Osteoblast (primary cell): ENCODE measurements at places on chromosomes 2 and 18. TPM values are rescaled to one million over a fixed set of nuclear protein-coding genes. Genes with fewer than 3 reads are reported as not detected.

Gene LBX2
- 4.1 and 5.4 TPM in 2 replicates for total RNA-seq

Gene TBR1
- total RNA-seq, result under 0.01 TPM in 1 of 2 replicates, not detected in the other

Gene C2orf92
- total RNA-seq, result 2.5 and 3.2 TPM in 2 replicates

Gene SERPINB13
- total RNA-seq, result under 0.01 TPM in 1 of 2 replicates, not detected in the other

DNA sequence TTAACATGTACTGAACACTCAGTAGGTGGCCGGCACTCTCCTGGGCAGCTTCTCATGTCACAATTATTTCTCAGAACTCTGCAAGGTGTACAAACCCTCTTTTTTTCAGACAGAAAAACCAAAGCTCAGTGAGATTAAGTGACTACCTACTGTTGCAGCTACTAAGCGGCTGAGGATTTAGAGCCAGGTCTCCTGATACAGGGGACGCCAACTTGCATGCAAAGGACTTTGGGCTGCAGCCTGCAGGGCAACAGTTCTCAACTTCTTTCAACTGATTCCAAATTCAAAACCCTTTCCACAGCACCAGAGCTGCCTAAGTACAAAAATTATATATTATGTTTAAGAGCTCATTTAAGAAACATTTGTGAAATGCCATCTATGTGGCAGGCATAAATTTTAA is 177.6 kb downstream of the SUCLG1 start:
- no peak for DNase-seq

GRCh38 chr18:50751947-50752346 is 67.9 kb downstream of the MRO start:
- no peak for DNase-seq

- DNase-seq, result no peak
Observed at GRCh38 chr2:99569386-99569785, 79.6 kb upstream of the REV1 start.

DNA sequence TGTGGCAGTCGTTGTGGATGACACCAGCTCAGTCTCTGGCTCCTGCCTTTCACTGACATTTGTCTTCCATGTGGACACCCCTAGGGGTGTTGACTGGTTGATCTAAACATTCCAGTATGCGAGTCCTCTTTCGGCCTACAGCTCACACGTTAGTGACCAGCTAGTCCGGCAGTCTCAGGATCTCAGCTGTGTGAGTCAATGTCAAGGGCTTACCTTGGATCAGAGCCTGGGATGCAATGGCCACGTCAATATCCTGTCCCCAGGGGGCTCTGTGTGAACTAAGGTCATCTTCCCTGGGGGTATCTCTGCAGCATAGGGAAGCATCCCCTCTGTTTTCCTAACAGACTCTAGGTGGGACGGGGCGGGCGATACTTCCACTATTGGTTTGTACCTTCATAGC is 35.1 kb upstream of the YWHAQ start:
- DNase-seq, result peak; percentile 95

DNA sequence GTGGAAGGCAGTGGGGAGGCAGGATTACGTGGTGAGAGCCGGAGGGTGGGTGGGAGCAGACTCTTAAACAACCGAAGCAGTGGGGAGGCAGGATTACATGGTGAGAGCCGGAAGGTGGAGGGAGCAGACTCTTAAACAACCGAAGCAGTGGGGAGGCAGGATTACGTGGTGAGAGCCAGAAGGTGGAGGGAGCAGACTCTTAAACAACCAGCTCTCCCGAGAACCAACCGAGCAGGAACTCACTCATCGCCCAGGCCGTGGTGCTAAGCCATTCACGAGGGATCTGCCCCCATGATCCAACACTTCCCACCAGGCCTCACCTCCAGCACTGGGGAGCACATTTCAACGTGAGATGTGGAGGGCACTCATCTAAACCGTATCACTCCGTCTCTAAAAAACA is 87.7 kb downstream of the RTP5 start:
- no peak for DNase-seq

GRCh38 chr2:66322506-66323260 is 112.2 kb upstream of the MEIS1 start:
- no peak for DNase-seq

- DNase-seq, result peak; percentile 86
Observed at GRCh38 chr2:201466050-201466675, 14.6 kb downstream of the STRADB start.

DNA sequence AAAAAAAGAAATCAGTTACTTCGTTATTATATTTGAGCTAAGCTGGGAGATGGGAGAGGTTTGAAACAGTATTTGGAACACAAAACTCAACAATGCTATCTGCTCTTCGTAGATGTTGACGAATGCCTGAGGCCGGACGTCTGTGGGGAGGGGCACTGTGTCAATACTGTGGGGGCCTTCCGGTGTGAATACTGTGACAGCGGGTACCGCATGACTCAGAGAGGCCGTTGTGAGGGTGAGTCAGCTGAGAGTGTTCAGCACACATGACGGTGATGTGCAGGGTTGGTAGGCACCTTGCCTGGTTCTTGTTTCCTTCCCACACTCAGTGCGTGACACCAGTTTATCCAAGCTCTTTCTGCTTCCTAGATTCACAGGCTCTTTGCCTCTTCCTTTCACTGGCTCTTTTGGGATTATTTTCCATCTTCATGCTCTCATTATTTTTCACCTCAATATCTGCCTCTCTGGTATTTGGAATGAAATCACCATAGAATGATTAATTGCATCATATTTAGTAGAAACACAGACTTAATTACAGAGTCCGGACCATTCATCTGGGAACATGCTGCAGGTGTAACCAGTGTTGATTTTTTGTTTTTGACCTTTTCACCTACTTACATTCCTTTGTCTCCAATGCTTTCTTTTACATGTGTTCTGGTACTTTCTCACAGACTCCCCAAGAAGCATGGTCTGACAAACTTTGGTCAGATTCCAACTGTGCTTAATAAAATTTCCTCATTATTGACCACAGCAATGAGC is 200.6 kb upstream of the RASGRP3 start:
- peak; percentile 95 for DNase-seq

DNA sequence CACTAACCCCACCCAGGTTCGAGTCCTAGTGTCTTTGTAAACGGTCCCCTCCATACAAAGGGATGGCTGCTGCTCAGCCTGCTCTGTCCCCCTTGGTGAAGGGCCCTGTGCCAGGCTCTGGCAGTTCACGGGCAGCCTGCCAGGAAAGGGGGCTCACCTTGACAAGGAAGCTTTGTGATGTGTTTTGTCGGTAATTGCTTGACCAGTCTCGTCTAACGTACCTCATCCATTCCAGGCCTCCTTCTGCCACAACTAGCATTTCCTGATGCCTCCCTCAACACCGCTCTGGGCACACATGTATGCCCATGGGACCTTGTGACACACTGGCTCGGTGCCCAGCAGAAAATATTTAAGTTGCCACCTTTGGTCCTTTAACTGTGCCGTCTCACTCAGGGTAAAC is 171.9 kb downstream of the KLHL29 start:
- DNase-seq, result peak; percentile 30

- no peak for DNase-seq
Observed at GRCh38 chr18:42781298-42781815, 334.1 kb downstream of the RIT2 start.

DNA sequence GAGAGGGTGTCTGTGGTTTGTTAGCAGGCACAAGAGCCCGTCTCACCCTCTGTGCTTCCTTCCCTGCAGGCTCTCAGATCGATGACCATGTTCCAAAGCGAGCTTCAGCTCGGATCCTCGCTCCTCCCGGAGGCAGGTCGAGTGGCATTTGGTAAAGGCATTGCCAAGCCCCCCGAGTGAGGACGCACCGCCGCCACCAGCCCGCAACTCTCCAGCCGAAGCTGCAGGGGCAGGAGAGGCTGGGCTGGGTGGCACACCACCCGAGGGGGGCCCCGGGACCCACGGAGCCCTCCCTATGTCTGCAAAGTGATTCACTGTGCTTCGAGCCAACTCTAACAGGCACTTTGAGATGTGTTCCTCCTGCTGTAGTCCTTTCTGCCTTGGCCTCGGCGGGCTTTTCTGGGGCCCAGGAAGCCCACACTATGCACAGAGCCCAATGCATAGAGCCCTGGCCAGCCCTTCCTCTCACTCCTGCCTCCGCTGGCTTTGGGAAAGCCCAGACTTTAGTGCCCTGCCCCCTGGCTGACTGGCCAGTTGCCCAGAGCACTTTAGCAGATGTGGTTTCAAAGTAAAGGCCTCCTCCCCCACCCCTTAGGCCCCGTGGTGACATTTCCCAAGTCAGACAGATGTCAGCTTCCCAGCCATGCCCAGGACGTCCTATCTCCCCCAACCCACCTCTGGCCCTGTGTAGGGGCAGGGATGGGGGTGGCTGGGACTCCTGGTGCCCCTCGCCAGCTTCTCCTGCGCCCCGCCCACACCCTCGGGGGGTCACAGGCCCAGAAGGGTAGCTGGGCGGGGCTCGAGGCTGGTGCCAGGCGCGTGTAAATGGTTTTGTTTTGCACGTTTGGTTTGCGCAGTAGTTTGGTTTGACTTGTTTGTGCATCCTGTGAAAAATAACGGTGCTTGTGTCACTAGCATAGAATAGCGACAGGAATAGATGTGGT is 23.3 kb upstream of the MAPRE3 start:
- DNase-seq, result no peak

DNA sequence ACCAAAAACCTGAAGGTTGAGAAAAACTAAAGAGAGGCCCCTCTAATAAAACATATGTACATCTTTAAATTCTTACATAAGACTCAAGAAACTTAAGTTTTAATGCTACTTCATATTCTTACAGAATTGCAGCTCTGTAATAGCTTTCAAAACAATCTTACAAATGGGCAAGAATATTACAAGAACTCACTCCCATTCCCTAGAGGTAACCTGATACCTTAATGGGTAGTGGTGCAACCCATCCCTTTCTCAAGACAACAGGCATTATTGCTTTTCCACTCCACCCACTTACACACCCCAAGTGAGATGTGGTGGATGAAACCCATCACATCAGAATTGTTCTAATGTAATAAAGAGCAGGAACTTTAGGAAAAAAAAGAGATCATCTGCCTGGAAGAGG is 103.7 kb downstream of the RBMS1 start:
- DNase-seq, result no peak

GRCh38 chr2:203569677-203570316 is 34.7 kb upstream of the RAPH1 start:
- DNase-seq, result no peak

DNA sequence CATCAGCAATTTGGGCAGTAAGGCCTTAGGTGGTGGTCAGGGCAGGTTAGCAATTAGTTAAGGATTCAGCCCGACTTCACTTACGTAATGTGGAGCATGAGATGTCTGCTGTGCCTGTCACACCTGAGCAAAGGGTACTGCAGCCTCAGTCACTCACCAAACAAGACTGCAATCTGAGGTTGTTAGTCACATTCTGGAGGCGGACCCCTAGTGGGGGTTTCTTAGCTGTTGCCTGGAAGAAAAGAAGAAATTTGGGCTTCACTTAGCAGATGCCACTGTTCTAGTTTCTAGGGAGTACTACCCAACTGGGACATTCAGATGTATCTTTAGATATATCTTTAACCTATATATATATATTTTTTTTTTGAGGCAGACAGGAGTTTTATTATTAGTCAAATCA is 529.9 kb downstream of the SLC4A3 start:
- no peak for DNase-seq
